ENCODE measurements at places on chromosomes 1 and 21.

- DNase-seq = no peak
Measured at GRCh38 chr1:116503546-116504307, 67.1 kb downstream of the CD58 start.

- DNase-seq = peak; percentile 56
Measured at GRCh38 chr1:154567386-154568156, at the start of gene CHRNB2. Gene CHRNB2 (plus strand): TSS chr1:154567778. CDS start chr1:154568045, 267 bp downstream.

GRCh38 chr1:45968941-45969666, 163.3 kb downstream of the PIK3R3 start:
- no peak for DNase-seq

DNA sequence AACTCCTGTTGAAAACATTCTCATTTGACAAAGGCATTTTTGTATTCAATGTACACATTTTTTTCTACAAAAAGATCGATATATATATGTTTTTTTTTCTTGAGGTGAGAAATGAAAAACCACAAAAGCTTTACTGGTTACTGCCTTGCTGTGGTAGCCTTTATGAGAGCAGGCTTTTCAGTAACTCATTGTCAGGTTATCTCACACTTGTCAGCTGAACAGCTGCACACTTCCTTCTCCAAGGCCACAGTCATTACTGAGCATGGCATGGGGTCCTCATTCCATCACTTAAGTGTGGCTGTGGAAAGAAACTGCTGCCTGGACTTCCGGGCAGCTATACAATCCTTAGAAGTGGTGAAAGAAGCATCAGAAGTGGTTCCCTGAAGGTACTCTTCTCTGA, 169.3 kb upstream of the ZP4 start:
- DNase-seq = no peak

DNA sequence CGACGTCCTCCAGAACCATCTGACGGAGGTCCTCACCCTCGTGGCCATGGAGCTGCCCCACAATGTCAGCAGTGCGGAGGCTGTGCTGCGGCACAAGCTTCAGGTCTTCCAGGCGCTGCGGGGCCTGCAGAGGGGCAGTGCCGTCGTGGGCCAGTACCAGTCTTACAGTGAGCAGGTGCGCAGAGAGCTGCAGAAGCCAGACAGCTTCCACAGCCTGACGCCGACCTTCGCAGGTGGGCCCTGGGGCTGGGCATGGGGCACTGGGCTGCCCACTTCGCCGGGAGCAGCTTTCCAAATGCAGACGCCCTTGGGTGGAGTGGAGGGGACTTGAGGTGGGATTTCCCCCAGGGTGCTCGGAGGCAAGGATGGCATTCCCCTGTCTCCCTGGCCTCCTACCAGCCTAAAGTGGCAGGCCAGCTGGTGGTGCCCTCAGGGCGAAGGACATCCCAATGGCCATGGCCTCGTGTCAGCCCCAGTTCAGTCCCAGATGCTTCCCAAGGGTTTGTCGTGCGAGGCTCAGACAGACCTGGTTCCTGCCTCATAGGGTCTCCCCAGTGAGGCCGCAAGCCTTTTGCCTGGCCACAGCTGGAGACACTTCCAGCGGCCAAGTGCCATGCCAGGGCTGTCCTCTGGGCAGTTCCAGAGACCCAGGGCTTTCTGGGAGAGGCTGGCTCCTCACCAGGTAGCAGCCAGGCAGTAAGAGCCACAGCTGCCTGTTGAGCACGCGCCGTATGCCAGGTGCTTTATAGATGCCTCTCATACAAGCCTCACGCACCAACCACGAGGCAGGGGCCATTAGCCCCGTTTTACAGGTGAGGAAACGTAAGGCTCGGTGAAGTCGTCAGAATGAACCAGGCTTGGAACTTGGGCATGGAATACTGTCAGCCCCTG, 27.8 kb downstream of the H6PD start:
- DNase-seq = no peak

GRCh38 chr1:246450611-246451251, 56.3 kb downstream of the SMYD3 start:
- no peak for DNase-seq

DNA sequence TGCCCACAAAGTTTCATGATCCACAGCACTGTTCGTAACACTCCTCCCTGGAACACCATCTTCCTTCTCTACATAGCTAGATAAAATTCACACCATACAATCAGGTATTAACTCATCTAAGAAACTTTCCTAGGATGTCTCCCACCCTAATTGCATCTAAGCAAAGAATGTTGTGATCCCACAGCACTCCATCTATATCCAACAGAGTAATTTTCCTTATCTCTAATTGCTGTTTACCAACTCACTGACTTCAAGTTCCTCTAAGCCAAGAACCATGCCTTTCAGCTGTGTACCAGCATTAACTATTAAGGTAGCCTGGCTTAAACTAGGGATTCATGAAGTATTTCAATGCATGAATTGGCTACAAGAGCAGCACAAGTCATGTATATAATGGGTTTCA, 114.2 kb downstream of the SIPA1L2 start:
- DNase-seq = no peak

DNA sequence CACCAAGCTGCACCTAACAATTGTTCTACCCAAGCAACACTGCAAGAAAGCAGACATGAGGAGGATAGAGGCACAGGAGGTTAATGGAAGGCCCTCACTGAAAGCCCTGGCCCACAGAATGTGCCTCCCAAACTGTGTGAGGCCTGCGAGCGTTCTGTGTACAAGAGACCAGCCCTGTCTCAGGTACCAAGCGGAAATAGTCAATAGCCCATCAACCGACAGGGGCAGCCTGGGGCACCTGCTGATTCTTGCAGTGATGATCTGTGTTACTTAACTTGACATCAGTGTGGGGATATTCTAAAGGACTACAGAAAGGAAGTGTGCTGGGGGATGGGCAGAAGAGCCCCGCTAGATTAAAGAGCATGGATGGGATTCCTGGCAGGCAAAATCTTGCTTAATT, 392.4 kb downstream of the KCNH1 start:
- DNase-seq = no peak

- peak; percentile 82 for DNase-seq
Measured at GRCh38 chr1:248862998-248863881, 4.4 kb upstream of the ZNF692 start.

GRCh38 chr1:63945943-63946342, 172.1 kb downstream of the ROR1 start:
- DNase-seq = no peak

DNA sequence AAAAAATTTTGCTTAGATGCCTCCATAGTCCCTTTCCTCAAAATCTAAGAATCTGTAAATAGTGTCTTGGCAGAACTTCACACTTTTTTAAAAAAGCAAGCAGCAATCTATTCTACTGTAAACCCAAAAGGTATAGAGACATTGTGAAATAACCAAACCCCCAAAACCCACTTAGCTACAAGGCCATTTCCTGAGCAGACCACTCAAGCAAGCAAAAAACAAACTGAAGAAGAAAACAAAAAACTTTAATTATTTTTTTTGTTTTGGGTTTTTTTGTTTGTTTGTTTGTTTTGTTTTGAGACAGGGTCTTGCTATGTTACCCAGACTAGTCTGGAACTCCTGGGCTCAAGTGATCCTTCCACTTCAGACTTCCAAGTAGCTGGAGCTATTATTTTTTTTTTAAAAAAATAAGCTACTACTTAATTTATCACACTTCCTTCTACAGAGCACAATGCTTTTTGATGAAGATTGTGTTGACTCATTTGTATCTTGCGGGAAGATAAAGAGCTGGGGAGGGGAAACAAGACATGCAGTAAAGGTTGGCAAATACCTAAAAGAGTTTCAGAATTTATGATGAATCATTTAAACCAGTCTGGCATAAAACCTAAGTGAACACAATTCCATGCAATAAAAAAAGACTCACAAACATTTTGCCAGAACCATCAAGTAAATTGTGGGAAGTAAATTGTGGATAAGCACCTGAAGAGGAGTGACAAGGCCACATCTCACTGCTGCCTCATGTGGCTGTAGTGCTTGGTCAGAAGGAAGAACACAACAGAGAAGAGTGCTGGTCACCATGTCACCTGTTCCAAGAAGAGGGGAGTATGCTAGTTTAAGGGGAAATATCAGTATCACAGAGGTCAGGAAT, 2.7 kb upstream of the PTPN22 start:
- no peak for DNase-seq

GRCh38 chr1:104488296-104489015, 738.8 kb downstream of the AMY1C start:
- no peak for DNase-seq

GRCh38 chr21:46538851-46539666, 65.8 kb downstream of the S100B start:
- no peak for DNase-seq

All from stimulated activated CD4-positive, alpha-beta T cell treated with anti-CD3 and anti-CD28 coated beads, Interleukin-4, amount 100 ng/mL, for 48 hours (primary cell).